ENCODE measurements at places on chromosomes 12 and 14.

DNA sequence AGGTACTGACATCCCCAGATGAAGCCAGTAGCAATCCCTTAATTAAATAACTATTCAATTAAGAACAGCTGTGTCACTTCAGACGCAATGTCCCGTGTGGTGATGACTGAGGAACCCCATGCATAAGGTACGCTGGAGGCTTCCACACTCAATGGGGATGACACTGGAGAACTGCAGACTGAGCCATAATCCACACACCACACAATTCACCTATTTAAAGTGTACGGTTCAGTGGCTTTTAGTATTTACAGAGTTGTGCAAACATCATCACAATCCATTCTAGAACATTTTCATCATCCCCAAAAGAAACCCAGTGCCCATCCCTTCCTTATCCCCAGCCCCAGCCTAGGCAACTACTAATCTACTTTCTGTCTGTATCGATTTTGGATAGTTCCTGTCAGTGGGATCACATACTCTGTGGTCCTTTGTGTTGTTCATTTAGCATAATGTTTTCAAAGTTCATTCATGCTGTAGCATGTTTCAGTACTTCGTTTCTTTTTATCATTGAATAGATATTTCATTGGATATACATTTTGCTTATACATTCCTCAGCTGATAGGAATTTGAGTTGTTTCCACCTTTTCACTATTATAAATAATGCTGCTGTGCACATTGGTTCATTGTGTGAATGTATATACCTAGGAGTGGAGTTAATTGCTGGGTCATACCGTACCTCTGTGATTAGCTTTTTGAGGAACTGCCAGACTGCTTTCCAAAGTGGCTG, 61.1 kb downstream of the NINJ2 start:
- no peak for DNase-seq

DNA sequence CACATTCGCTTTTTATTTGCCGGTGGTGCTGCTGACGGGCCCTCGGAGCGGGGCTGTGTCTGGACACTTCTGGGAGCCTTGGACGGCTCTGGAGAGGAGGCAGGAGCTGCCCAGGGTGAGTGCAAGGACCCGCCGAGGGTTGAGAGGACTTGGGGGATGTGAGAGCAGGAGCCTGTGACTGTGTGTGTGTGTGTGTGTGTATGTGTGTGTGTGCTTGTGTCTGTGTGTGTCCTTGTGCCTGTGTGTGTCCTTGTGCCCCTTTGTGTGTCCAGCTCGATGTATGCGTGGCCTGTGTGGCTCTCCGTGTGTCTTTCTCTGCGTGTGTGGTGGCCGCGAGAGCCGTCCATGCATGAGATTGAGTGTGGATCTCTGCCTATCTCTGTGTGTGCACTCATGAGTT, 179.6 kb upstream of the MYL2 start:
- no peak for DNase-seq

- peak; percentile 21 for DNase-seq
Measured at GRCh38 chr12:2052826-2053678, at the start of gene CACNA1C. Gene CACNA1C, plus strand, starts transcription at chr12:2052987. Its CDS starts 576 bp downstream, at chr12:2053563.

DNA sequence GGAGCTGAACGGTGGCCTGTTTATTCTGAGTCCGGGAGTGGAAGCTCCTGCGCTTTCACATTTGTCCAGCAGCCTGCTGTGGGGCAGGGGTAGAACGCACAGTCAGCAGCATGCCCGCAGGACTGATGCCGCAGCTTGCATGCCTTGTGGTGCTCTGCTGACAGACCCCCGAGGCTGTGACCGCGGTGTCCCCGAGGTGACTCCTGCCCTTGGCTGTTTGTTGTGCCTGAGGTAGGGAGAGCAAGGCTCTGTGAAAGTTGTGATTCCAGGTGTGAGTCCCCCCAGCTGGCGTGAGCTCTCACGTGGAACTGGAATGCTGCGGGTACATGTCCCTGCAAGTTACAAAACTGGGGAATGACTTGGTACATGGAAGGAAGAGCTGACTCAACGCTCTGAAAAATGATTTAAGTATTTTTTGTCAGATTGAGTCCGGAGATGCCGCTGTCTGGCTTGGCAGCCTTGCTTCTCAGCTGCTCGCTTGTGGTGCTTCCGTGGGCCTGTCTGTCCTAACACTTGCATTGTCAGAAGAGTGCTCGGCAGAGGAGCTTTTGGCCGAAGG, 18.1 kb downstream of the MLXIP start:
- DNase-seq, result no peak

DNA sequence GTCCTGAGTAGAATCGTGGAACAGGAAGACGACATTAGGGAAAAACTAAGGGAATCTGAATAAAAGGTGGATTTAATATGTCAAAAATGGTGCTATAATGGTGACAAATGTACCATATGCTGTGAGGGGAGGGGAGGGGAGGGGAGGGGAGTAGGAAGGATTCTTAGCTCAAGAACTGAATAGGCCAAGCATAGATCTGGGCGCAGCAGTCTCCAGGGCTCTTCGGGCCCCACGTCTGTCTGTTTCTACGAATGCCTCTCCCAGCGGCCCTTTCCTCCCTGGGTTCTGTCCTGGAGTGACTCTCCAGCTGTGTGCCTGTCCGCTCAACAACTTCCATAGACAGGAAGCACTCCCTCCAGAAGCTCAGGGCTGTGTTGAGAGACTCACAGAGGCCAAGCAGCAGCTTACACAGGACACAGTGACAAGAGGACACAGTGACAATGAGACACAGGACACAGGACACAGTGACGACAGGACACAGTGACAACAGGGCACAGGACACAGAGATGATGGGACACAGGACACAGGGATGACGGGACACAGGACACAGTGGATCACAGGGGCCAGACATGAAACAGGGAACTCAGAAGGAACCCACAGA, 42.4 kb upstream of the PPP2R5C start:
- DNase-seq, result no peak

GRCh38 chr12:49296034-49296835, 1.3 kb downstream of the PRPH start:
- peak; percentile 36 for DNase-seq

DNA sequence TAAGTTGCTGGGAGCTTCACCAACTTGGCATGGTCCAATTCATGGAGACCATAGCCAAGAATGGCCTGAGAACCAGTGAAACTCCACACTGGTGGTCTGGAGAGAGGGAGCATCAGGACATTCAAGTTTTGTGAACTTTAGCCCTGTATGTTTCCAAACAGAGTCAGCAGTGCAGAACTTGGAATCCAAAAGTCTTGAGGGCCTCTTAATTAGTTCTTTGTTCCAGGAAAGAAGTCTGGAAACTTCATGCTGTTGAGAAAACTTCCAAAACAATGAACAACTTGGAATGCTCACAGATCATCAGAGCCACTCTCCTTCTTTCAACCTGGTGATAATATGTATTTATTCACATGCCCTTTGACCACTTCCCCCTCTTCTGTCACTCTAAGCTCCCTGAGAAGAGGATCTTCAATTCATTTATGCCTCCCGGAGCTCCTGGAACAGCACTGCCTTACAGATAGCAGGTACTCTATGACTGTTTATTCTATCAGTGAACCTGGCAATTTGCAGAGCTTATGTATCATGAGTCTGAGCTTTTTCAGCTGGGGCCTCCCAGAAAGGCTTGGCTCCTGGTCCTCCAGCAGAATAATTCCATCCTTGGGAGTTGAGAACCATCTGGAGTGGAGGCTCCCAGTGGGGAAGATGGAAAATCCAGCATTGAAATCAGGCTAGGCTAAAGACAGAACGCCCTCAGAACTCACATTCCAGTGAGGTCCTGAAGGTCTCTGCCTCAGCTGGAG, 191.4 kb downstream of the KTN1 start:
- DNase-seq, result no peak

DNA sequence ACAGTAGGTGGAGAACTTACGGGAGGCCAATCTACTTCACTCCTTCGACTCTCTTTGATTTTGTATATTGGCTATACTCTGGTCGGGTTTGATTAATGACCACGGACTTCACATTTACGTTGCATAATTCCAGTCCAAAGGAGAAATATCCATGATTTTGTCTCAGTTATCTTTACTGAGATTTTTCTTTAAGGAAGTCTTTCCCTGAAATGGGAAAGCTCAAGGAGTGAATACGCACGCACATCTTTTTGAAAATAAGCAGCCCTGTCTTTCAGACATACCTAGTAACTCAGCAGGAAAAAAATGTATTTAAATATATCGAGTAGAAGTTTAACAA, 5.7 kb upstream of the ALX1 start:
- DNase-seq, result no peak
